Activated T-cell treated with anti-CD3 and anti-CD28 coated beads for 48 hours (primary cell): ENCODE measurements at places on chromosomes 7 and 10.

GRCh38 chr7:2821842-2822507 is 22.1 kb downstream of the GNA12 start:
- no peak for DNase-seq

- no peak for DNase-seq
These were observed 248.9 kb downstream of the ELFN1 start for GRCh38 chr7:1918881-1919525.

- no peak for DNase-seq
These were observed 289.1 kb upstream of the SORCS1 start for GRCh38 chr10:107453561-107453960.

DNA sequence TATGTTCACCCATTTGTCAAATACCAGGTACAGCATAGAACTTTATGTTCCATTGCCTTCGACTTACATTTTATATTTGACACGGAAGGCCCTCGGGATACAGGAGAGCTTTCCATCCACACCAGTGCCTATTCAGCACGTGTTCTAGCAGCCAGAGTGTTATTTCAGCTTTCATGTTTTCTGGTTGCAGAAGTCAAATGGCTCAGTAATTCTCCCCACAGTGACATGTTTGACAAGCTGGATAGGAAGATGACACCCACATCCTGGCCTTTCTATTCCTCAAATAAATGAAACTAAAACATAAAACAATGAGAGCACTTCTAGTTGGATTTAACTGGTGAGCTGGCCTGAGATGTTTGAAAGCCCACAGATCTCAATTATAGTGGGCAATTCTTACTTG is 173.4 kb downstream of the SORCS1 start:
- no peak for DNase-seq
